ENCODE measurements at places on chromosomes 2 and 18. TPM values are rescaled to one million over a fixed set of nuclear protein-coding genes. Genes with fewer than 3 reads are reported as not detected.

- no peak for DNase-seq
Observed at GRCh38 chr2:239390546-239391285, 10.1 kb downstream of the HDAC4 start.

DNA sequence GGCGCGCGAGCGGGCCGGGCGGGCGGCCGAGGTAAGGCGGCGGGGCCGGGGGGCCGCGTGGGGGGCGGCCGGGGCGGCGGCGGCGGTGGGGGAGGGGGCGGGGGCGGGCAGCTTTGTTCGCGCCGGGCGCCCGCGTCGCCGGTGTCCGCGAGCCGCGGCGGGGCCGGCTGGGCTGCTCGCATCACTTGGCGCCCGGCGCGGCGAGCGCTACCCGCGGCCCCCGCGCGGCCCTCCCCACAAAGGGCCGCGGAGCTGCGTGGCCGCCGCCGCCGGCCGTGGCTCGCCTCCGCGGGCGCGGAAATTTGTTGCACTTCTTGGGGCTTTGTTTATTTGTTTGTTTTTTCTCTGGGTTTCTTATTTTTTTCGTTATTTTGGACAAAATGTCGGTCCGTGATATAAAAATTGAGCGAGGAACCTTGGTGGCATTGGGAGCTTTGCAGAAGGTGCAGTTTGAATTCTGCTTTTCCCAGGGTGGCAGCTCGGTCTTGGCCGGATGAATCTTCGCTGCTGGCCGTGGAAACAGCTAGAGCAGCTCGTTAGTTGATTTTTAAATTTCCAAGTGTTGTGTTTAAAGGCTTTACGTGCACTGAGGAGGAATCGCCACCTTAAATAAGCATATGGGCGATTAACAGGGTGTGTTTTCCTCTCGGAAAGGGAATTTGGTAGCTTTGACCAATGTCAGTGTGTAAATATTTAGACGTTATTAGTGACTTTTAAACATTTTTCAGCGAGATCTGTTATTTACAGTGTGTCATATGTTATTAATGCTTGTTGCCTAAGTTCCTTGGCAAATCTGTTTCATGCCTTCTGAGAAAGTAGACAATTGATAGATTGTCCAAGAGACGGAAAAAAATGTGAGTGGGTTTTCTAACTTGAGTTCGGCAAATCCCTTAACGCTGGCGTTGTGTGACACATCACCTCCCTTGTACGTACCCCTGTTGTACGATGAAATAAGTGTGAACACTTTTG is 822 bp downstream of the UBE2E3 start:
- peak; percentile 48 for DNase-seq

GRCh38 chr2:44433895-44434294 is 72.1 kb downstream of the CAMKMT start:
- DNase-seq, result no peak

DNA sequence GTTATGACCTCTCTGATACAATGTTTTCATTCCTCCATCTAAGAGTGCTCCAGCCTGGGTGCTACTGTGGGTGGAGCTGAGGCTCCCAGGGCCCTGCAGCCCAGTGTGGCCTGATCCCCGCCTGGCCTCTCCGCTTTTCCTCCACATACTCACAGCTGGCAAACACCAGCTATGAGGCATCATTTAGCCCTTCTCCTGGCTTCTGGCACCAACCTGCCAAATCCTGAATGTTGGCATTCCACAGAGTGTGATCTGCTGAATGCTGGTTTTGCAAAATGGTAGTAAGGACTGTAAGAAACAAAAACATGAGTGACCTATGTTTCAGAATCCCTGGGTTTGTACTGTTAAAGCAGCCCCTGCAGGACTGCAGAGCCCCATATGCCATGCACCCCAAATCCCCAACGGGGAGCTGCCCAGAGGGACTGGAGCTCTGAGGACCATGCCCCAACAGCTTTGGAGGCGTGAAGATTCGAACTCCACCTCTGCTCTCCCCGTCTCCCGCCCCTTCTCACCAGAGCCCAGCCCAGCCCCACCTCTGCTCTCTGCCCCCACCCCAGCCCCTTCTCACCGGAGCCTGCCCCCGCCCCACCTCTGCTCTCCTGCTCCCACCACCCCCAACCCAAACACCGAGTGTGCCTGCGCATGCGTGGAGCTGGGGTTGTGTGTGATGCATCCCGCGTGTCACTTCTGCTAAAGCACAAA is 4.2 kb downstream of the SLC66A2 start:
- DNase-seq, result no peak

DNA sequence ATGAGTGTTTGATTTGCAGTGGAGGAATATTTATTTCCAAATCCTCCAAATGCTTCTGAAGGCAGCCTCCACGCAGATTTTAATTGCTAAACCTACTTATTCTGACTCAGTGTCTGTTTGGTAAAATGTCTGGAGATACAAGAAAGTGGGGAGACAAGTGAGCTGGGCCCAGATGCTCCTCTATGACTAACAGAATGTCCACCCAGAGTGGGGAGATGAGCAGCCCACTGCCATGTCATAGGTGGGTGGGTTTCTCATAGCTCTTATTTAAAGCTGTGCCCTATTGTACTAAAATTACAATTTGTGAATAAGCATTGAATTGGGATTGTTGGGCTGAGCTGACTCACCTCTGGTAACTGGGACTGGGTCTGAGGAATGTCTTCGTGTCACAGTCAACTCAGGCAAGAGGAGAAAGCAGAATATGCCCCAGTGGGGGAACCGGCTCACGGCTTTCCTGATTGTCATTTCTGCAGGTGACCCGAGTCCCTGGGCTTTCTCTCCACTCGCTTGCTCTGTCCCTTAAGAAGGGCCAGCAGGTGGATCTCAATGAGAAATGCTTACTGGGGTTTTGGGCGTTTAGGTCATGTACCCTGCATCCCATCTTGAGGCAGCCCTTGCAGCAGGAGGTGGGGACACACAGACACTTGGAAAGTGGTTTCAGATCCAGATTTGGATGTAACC is 116.3 kb upstream of the SPRED2 start:
- no peak for DNase-seq

DNA sequence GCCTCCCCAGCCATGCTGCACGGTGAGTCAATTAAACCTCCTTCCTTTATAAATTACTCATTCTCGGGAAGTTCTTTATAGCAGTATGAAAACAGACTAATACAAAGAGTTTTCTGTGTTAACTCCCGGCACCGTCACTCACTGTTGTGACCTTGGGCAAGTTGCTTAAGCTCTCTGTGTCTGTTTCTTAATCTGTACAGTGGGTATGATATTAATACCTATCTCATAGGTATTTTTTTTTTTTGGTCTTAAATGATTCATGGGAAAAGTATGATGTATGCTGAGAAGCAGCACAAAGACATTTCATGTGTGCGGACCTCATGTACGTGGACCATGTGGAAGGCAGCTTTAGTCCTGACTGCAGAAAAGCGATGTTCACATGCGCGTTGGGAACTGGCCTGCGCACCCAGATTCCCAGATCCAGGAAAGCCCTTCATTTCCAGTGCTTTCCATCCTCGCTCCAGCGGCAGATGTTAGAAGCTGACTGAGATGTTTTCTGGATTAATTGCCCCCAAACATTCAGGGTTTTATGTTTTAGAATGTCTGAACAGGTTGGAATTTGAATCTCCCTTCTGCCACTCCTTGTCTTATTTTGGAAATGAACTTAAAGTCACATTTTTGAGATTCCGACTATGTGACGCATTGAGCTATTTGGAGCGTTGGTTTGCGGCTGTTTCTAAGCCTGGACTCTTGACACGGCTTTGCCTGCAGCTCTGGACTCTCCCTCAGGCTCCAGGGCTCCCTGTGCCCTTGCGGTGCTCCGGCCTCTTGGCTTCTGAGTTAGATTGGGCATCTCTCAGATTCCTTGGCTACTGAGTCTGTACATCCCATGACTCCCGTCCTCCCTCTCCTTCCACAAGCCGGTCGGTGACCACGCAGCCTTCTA is 61.4 kb downstream of the SLC4A3 start:
- no peak for DNase-seq

- no peak for DNase-seq
Observed at GRCh38 chr2:184053326-184053725, 545.0 kb upstream of the ZNF804A start.

DNA sequence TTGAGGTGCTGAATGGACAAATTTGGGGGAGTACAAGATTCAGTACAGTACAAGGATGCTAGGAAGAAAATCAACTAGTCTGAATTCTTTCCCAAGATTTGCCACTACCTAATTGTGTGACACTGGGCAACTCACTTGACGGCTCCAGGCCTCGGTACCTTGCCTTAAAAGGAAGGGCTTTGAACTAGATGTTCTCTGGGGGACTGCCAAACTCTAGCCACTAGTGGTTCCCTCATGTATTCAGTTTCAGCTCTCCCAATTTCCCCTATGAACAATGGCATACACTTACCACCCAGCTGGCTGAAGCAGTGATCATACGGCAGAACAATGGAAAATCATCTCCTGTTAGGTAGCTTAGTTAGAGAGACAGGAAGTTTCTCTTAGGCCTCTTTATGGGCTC is 73.4 kb downstream of the VWC2L start:
- no peak for DNase-seq

DNA sequence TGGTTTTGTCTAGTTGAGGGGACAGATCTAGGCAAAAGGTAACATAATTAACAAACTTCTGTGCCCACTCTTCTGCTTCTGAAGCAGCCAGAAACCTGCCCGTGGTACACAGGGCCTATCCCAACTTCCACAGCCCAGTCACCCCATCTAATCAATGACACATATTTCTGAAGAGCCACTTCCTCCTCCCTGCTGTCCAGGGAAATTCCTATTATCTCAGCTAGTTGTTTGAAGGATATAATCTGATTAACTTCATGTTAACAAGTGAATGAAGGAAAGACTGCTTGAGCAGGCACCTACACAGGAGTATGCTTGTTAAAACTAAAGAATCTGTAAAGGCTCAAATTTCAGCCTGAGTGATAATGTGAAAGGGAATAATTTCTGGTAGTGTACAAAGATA is 61.4 kb downstream of the CCDC148 start:
- DNase-seq, result no peak

DNA sequence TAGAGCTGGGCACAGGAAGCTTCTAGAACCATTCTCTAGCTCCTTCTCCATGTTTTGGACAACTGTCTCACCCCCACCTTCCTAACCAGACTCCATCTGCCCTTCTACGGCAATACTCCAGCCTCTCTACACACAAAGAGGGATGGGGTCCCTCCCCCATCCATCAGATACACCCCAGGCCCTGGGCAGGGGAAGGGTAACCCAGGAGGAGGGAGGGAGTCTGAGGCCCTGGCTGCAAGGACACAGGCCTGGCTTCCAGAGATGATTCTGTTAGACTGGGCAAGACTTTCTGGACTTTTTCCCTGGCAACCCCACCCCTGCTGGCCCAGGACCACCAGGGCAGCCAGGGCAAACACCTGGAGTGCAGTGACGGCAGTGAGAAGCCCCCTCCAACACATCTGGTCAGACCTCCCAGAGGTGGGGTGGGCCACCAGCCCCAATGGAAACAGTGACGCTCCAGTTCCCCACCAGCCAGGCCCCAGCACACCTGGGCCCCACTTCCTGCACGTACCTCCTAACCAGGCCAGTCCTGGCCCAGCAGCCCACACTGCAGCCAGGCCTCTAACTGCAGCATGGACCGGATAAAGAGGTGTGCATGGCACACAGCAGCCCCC is 6.5 kb downstream of the CYP26B1 start:
- DNase-seq, result no peak

TBR1 gene
- 0.38 TPM for polyA plus RNA-seq

UGT1A4 gene
- polyA plus RNA-seq, result not detected
